ENCODE measurements at places on chromosomes 2 and 18. TPM values are rescaled to one million over a fixed set of nuclear protein-coding genes. Genes with fewer than 3 reads are reported as not detected.

CENPA gene
- 16.1 TPM for polyA plus RNA-seq

DNA sequence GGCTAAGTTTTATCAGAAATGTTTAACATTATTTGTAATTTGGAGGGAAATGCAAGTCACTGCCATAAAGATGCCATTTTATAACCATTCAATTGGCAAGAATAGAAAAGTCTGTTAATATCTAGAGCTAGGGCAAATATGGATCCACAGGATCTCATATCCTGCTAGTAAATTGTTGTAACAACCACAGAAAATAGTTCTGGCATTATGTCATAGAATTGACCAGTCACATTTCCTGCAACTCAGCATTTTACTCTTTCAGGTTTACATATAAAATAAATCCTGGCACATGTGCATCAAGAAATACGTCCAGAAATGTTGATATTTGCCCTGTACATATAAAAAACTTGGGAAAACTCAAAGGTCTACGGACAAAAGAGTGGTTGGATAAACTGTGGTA, 32.9 kb downstream of the OSBPL6 start:
- no peak for DNase-seq

DNA sequence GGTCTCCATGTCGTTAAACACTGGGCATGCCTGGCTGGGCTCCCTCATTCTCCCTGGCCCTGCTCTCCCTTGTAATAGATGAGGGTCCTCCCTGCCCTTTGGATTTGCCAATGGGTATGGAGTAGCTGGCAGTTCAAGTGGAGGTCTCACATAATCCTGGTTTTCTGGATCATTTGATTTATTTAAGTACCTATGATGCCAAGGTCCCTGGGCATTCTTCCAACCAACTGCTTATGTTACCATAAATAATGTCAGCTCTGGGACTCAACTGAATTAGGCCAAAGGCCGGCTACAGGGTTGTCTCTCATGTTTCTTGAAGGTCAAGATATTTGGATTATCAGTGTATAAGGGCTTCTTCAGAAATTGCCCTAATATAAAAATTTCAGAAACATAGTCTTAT, 104.9 kb upstream of the LYPD6 start:
- DNase-seq: no peak

CYP27C1 gene
- polyA plus RNA-seq: 7.0 TPM

SLC5A7 gene
- polyA plus RNA-seq: 0.39 TPM

- peak; percentile 9 for DNase-seq
Measured at GRCh38 chr2:119234021-119235019, 10.7 kb downstream of the STEAP3 start.
